Keratinocyte (primary cell): ENCODE measurements at places on chromosomes 3 and 15.

GRCh38 chr15:61518191-61518950, 289.3 kb upstream of the RORA start:
- DNase-seq: peak; percentile 11

DNA sequence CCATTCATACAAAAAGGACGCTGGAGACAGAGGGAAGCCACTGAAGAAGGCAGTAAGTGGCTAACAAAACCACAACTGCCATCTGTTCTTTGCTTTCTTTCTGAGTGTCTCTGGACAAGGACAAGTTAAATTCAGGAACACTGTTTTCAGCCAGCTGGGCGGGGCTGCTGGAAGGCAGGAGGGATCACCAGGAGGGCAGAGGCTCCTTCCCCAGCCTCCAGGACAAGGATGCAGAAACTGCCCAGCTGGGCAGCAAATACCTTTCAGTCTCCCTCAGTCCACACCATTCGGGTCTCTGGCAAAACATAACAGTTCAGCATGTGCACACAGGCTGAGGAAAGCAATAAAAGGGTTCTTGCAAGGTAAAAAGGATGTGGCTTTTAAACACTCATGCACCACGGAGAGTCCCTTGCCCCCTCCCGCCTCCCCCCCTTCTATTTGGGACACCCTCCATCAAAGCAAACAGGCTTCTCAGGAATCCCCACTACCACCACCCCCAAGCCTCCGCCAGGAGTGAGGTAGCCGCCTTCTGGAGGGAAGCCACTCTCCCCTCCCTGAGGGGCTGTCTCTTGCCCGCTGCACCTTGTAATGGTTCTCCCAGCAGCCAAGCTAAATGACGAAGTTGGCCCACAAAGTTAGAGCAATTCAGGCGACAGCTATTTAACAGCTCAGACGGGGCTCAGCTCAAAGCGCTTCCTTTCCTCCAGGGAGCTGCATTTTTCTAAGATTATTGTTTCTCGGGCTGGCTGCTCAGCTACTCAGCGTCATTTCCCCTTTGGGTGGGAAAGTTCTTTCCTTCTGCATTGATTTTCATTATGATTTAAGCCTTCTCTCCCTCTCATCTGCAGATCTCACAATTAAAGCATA, 3.8 kb downstream of the HEG1 start:
- peak; percentile 42 for DNase-seq

DNA sequence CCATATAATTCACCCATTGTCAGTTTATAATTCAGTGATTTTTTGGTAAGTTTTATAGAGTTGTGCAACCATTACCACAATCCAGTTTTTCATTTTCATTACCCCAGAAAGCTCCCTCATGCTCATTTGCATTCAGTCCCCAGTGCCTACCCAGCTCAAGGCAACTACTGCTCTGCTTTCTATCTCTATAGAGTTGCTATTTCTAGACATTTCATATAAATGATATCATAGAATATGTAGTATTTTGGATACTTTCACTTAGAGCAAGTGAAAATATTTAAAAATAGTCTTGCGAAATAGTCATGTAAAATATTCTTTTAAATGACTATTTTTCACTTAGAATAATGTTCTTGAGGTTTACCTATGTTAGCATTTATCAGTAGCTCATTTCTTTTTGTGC, 42.1 kb downstream of the ZNF654 start:
- DNase-seq: no peak

GRCh38 chr3:64224826-64225610, at the start of gene PRICKLE2:
PRICKLE2 (minus strand) TSS chr3:64225466; CDS start chr3:64198927, 26,539 bp downstream.
- no peak for DNase-seq

DNA sequence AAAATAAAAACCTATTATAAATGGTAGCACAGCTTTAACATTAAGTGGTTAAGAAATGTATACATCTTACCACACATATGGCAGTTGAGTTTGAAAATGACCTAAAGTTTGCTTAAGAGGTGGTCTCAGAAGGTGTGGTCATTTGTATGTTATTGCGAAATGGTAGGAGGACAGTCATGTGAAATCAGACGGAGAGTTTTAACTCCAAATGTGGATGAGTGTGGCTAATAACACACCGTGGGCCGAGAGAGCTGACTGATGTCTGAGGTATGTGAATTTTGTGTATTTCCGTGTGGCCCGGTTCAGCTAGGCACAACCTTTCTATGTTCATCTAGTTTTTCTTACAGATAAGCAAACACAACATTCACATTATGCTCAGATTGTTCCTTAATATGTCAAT, 71.9 kb downstream of the ARNT2 start:
- no peak for DNase-seq

DNA sequence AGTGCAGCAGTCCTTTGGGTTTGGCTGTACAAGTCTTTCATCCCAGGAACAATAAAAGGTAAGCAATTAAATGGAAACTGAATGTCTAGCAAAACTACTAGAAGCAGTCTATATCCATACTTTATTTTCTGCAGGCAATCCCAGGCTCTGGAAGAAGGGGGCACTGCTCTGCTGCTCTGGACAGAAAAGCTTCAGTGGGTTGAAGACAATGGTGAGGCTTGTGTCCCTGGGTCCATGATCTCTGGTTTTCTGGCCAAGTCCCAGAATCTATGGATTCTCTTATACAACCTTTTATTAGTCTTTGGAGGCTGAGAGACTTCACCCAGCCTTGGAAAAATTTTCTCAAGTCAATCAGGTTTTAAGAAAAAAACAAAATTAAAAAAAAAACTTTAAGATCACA, 35.6 kb downstream of the SCAP start:
- no peak for DNase-seq

- DNase-seq: no peak
Measured at GRCh38 chr3:31213869-31214486, 318.7 kb upstream of the STT3B start.

GRCh38 chr3:17258823-17259436, 374.2 kb downstream of the PLCL2 start:
- no peak for DNase-seq

DNA sequence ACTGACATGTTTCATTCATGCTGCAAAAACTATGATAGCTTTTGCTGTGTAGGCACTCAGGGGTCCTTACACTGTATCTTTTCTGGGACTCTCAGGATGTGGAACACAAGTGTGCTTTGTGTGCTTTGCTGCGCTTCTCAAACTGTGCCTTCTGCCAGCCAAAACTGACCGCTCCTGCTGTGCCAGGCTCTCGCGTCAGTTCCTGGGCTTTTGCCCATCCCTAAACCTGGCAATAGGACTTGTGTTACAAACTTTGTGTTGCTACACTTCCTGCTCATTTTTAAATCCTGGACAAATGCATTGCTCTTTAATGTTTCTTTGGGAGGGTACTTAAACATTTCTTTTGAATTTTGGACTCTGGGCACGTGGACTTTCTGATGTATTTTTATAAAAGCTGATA, 60.3 kb downstream of the DIPK2A start:
- no peak for DNase-seq

DNA sequence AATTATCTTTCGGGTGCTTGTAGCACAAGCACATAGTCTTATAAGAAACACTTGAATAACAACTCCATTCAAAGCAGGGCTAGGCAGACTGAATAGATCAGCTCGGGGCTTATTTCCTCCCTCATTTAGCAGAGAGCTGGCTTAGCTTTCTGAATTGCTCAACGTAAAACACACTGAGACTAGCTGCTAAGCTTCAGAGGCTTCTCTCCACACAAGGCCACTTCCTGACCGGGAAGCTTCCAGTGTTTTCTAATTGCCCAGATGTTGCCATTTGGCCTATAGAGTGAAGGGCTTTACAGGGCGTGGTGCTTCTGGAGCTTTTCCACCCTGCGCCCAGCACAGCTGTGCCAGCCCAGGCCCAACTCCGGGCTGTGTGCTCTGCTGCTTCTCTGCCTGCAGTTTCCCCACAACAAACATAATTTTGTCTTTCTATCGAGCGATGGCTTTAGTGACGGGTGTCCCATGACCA, 16.6 kb downstream of the FAM240A start:
- DNase-seq: no peak

GRCh38 chr3:11132861-11133260, 21.4 kb upstream of the HRH1 start:
- no peak for DNase-seq

GRCh38 chr3:48423883-48424695, 5.8 kb downstream of the PLXNB1 start:
- no peak for DNase-seq

DNA sequence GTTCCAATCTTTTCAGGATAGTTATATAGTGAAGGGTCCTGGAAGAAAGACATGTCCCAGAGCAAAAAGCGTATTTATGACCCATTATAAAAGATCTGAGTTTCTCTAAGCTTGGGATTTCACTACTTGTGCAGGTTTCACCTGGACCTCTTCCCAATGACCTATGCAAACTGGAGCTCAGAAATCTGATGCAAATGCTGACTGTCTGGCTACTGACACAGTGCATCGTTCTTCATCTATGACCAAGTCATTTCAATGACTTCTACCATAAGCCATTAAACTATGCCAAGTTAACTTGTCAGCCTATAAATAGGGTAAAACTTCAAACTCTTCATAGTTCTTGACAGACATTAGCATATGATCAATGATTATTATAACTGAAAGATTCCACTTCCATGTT, 11.1 kb downstream of the STAG1 start:
- DNase-seq: no peak

DNA sequence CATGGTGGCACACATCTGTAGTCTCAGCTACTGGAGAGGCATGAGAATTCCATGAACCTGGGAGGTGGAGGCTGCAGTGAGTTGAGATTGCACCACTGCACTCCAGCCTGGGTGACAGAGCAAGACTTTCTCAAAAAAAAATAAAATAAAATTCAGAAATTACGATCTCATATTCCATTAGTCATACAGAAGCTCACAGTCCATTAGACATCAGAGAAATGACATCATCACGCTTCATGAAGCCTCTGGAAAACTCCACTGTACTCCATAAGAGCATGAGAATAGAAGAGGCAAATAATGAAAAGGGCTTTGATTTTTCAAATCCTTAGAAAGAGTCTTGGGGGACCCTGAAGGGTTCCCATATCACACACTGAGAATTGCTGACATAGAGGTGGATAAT, 145.0 kb upstream of the MITF start:
- DNase-seq: no peak

GRCh38 chr3:117131259-117131658, 421.7 kb downstream of the TUSC7 start:
- no peak for DNase-seq

DNA sequence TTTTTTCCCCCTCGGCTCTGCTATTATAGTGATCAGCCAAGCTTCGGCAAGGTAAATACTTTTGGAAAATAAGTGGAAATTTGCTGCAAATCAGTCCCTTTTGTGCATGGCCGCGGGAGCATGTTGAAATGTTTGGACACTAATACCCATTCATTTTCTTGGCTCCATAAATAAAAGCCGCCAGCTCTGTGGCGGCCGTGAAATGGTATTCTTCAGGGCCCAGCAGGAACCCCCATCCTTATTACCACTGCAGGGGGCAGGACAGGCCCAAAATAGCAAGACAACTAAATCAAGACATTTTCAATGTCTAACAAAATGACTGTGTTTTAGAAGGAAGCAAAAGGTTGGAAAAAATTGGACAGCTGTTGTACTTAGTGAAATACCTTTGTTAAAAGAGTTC, 362.3 kb downstream of the NR2F2 start:
- no peak for DNase-seq

DNA sequence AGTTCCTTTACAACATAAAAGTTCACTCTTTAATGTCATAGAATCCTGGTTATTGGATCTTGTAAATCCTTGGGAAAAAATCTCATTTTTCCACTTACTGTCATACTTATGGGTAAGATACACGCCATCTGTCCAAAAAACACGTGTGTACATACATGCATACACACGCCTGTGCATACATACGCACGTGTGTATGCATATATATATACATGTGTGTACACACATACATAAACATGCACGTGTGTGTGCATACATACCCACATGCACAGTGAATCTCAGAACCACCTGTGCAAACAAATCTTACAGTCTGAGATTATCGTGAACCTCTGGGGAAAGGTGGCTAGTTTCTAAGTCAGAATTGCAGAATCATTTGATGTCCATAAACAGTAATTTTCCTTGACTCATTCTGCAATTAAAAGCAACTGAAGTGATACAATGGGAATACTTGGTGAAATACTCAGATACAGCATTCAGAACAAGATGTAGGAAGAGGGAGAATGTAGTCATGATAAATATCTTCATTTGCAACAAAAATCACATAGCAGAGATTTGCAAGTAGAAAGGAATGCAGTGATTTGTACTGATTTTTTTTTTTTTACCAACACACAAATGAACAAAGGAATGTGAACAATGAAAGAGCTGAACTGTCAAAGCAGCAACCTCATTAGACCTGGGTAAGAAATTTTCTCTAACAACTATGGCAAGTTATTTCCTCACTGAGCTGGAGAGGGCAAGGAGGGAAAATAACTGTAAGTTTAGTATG, 160.6 kb upstream of the POU1F1 start:
- no peak for DNase-seq

DNA sequence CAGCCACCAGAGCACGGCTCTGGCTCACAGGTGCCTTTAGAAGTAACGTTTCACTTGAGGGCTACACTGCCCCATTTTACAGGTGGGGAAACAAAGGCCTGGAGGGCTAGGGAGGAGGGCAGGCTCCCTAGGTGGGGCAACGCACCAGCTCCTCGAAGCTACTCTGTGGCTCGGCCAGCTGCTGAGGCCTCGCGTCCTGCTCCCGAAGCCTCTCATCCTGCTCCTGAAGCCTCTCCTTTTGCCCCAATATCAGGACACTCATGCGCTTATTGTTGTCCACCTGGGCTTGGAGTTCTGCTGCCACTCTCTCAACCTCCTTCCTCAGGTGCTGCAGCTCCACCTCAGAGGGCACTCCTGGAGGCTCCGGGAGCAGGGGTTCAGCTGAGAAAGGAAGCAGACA, 28.2 kb upstream of the OR4F6 start:
- no peak for DNase-seq
